ENCODE measurements at places on chromosomes 2 and 18.
A peak's percentile ranks its signal among the peaks of the same experiment; 100 is the strongest.

DNA sequence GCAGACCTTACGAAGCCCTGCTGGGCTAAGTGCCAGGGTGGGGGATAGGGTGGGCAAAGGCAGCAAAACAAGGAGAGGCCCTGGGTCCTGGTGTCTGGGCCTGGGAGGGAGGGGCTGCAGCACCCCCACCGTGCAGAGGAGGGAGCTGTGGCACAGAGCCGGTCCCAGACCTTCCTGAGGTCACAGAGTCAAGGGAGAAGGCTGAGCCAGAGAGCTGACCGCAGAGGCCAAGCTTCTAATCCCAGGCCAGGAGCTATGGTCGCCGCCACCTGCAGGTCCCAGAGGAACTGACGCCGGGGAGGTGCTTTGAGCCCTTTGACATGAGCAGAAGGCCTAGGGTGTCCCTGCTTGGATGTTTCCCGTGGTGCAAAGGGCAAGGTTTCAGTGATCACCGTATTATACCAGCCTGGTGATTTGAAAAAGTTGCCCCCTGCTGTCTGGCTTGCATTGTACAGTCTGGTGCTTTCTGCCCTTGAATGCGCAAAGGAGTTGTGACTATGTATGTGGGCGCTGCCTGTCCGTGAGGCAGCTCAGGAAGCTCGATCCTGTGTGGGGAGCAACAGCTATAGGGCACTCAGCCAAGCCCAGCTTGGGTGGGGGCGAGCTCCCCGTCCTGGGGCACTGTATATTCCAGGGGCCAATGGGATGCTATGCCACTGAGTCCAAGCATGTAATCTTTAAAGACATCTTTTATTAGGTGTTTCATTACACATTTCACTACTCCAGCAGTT, 44.3 kb downstream of the EDAR start:
- no peak for DNase-seq

GRCh38 chr2:129483366-129483765, 496.1 kb upstream of the RAB6C start:
- DNase-seq, result no peak

DNA sequence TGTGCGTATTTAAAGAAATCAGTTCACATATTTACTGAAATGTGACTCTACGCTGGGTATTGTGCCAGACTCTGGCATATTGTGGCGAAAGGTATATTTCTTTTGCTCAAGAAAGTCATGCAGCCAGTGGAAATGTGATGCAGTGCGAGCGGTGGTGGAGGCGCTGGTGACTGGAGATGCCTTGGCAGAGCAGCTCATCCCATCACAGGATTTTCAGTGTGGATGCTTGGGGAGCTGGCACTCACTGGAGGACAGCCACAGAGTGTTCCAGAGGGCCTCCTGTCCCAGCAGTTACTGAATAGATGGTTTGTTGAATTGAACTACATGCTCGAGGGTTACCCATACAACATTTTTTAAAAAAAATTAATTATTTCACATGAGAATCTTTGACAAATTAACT, 117.6 kb downstream of the ZNF407 start:
- DNase-seq, result no peak

GRCh38 chr2:1821530-1821929, 77.2 kb upstream of the PXDN start:
- DNase-seq, result no peak

DNA sequence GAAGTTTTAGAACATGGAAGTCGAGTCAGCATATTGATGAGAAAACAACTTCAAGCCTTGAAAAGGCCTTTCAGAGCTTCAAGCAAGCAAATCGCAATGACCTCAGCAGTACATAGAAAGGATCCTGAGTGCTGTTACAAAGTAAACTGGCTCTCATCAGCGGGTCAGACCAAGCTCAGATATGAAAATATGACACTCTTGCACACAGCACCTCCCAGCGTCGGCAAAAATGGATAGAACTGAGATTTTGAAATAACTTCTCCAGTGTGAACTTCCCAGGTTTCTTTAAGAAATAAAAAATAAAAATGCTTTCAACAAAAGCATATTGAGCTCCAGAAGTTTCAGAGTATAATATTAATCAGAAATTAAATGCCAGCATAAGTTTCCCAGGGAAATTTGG, 296.9 kb downstream of the FBXO15 start:
- no peak for DNase-seq

- DNase-seq, result no peak
Measured at GRCh38 chr18:25329783-25330182, 22.2 kb downstream of the ZNF521 start.

GRCh38 chr18:24797981-24798380, 337.5 kb downstream of the HRH4 start:
- DNase-seq, result no peak

DNA sequence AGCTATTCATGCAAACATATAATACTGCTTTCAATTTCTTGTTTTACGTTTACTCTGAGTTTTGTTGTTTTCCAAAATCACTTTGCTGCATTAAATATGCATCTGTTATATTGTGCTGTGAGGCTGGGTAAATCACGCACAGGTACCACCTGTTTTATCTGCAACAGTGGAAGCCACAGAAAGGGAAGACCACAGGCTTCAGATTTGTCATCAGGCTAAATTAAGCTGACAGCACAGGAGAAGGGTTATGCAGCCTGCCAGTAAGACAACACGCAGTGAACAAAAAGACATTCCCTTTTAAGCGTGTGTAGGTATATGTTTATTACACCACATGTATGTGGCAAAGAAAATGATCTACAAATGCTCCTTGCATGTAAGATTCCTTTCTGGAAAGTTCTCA, 38.2 kb downstream of the ZNF516 start:
- no peak for DNase-seq

DNA sequence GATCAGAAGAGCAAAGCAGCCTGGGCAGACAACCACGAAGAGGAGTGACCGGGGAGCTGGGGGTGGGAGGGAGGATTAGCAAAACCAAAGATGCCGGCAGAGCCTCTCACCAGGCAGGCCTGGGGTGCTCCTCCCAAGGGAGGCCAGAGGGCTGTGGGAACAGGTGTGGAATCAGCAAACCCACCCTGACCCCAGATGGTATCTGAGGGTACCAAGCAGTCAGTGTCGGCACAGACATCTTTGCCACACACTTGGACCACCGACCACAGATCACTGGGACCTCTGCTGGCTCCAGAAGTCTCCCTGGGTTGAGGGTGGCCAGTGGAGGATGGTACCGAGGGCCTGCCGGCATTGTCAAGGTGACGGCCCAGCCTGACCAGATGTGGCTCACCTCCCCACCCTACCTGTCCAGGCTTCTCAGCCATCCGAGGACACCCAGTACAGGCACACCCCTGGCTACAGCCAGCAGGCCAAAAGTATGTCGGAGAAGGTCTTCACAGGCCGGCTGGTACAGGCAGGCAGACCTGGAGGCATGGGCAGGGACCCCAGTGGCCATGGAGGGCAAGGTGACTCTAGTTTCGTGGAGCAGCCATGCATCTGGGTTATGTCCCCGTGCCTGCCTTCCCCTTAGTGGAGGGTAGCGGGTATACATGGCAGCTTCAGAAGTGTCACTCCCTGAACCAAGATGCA, 82.1 kb downstream of the UXS1 start:
- no peak for DNase-seq

DNA sequence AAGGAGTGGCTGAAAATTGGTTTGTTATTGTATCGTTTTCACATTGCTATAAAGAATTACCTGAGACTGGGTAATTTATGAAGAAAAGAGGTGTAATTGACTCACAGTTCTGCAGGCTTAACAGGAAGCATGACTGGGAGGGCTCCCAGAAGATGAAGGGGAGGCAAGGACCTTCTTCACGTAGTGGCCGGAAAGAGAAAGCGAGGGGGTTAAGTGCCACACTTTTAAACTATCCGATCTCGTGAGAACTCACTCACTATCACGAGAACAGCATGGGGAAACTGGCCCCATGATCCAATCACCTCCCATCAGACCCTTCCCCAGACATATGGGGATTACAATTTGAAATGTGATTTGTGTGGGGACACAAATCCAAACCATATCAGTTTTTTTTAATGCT, 81.6 kb downstream of the FBXO15 start:
- DNase-seq, result no peak

DNA sequence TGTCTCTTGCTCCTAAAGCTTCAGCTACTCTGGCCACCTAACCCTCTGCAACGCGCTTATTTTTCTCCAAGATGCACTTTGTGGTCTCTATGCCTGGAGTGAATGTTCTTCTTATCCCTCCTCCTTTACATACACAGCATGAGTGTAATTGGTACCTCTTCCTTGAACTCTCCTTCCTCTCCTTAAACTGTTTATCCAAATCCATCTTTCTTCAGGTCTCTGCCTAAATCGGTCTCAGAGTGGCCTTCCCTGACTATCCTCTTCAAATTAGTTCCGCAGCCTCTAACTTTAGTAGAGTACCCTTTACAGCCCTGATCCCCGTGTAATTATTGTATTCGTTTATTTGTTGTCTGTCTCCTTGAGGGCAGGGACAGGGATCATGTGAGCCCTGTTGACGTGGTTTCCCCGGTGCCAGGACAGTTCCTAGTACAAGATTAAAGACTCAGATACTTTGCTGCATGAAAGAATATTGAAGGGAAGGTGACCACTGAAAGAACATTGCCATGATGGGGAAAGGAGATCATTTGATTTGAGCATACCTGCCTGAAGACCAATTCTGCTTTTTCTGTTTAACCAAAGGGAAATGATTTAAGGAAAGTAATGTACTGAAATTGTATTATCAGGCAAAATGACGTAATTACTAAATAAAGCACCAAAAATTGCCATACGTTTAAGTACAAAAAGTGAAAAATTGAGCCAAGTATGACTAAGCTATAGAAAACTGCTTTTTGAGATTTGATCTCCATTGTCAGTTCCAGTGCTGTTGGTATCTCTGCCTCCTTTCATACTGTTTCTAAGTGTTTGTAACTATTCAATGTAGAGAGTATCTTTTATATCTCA, 1.2 kb downstream of the CNOT9 start:
- DNase-seq, result no peak

GRCh38 chr18:11276678-11277077, 127.3 kb upstream of the PIEZO2 start:
- DNase-seq, result no peak

- peak; percentile 23 for DNase-seq
Measured at GRCh38 chr18:46343931-46344372, 239.8 kb downstream of the HAUS1 start.

DNA sequence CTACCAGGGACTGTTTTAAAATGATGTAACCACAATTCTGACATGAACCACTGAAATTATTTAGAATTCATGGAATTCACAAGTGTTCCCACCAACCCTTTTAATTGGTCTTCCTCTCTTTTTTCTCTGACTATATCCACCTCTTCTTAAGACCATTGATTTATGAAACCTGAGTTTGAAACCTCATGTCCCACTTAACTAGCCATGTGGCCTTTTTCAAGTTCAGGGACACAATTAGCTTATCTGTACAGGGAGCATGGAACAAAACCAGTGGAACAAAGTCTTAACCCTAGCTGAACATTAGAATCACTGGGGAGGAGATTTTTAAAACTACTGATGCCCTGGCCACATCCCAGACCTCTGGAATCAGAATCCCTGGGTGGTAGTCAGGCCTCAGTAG, 41.6 kb upstream of the TMEM163 start:
- DNase-seq, result no peak

- DNase-seq, result no peak
Measured at GRCh38 chr2:96374211-96374951, 38.8 kb downstream of the NCAPH start.

- DNase-seq, result no peak
Measured at GRCh38 chr2:174121612-174122011, 126.7 kb downstream of the OLA1 start.

DNA sequence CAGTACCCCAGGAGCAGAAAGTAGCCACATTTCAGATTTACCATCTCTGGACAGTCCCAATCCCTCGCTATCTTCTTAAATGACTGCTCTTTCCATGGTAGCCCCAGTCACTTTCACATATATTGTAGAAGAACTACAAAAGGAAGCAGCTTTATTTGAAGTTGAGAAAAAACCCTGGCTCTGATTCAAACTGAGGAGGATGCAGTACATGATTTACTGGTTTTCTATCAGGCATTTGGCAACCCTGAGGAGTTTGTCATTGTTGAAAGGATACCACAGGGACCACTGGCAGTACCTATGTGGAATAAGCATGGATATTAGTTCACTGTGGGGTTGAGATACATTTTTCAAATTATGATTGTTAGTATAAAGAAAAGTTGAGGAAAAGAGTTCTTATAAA, 640.9 kb upstream of the SETBP1 start:
- no peak for DNase-seq

- no peak for DNase-seq
Measured at GRCh38 chr18:13006531-13007247, 15.5 kb downstream of the CEP192 start.

GRCh38 chr18:66599190-66599589, 4.7 kb downstream of the CDH19 start:
- DNase-seq, result no peak

- no peak for DNase-seq
Measured at GRCh38 chr18:5417342-5417741, 121.8 kb upstream of the ZBTB14 start.

GRCh38 chr2:1584051-1584531, 160.2 kb downstream of the PXDN start:
- no peak for DNase-seq

- no peak for DNase-seq
Measured at GRCh38 chr2:223928113-223929006, 16.8 kb downstream of the WDFY1 start.

- DNase-seq, result no peak
Measured at GRCh38 chr2:64142741-64143168, 1.5 kb downstream of the PELI1 start.

- DNase-seq, result no peak
Measured at GRCh38 chr2:234091432-234091879, 41.0 kb downstream of the SPP2 start.

GRCh38 chr18:13547347-13547746, 179.0 kb downstream of the FAM210A start:
- no peak for DNase-seq

DNA sequence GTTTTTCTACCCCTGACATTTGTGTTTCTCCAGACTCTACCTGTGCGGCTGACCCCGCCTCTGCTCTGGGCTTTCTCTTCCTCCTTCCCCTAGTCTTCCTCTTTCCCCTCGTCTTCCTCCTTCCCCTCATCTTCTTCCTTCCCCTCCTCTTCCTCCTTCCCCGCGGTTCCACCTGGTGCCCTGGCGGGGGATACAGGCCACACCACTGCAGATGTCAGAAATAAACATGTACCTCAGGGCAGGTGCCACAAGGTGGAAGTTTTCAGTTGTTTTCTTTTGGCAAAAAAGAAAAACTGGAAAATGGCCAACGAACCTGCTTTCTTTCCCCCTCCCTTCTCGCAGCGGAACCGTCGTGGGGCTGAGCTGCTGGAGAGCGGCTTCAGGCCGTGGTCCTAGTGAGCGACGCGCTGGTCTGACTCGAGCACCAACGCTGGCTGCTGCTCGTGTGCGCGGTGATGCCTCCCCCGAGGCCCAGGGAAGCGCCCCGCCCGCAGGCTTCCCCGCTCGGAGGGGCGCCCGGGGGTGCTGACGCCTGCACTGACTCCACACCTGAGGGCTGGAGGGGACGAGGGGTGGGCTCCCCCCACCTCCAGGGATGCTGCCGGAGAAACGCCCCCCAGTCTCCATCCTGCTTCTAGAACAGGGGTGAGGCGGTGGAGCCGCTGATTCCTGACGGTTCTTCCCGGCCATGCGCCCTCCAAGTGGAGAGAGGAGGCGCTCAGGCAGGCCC, 83.7 kb upstream of the ZNF516 start:
- no peak for DNase-seq

Data from activated CD8-positive, alpha-beta memory T cell treated with anti-CD3 and anti-CD28 coated beads, Interleukin-2, amount 50 U/mL, for 4 hours (primary cell).